Stimulated activated naive CD4-positive, alpha-beta T cell treated with Interleukin-2 at 50 U/mL for 16 hours (primary cell): ENCODE measurements at places on chromosomes 7 and 10.

- DNase-seq: no peak
These were observed 113.6 kb downstream of the OAT start for GRCh38 chr10:124305131-124305530.

DNA sequence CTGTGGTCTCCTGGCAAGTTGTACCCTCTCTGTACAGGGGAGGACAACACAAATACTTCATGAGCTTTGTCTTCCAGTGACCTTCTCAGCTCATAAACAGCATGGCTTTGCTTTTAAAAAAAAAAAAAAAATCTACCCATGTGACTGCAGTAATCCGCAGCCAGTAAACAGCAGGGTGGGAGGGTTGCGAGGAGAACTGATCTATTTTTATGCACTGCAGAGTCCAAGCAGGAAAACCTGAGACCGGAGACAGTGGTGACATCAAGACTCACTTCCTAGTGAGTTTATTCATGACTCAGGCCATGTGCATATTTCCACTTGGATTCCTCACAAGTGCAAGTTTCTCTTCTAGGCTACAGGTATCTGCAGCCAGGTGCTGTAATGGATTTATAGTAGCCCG lies 127.9 kb downstream of the NRF1 start:
- DNase-seq: no peak

GRCh38 chr10:70359017-70359550 lies 23.3 kb downstream of the LRRC20 start:
- no peak for DNase-seq

- DNase-seq: no peak
These were observed 16.8 kb downstream of the LAT2 start for GRCh38 chr7:74226633-74227032.

GRCh38 chr7:37438906-37439652 lies 9.6 kb downstream of the ELMO1 start:
- no peak for DNase-seq

DNA sequence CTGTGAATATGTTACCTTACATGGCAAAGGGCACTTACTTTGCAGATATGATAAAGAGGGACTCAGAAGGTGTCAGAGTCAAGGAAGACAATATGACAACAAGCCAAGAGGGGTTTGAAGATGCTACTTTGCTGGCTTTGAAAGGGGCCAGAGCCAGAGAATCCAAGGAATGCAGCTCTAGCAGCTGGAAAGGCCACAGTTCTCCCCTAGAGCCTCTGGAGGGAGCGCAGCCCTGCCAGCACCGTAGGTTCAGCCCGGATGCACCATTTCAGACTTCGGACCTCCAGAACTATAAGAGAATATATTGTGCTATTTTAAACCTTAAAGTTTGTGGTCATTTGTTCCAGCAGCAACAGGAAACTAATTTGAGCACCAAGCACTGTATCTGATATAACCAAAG lies 32.9 kb upstream of the WDR11 start:
- no peak for DNase-seq

GRCh38 chr7:121741896-121742295 lies 131.1 kb upstream of the PTPRZ1 start:
- no peak for DNase-seq

DNA sequence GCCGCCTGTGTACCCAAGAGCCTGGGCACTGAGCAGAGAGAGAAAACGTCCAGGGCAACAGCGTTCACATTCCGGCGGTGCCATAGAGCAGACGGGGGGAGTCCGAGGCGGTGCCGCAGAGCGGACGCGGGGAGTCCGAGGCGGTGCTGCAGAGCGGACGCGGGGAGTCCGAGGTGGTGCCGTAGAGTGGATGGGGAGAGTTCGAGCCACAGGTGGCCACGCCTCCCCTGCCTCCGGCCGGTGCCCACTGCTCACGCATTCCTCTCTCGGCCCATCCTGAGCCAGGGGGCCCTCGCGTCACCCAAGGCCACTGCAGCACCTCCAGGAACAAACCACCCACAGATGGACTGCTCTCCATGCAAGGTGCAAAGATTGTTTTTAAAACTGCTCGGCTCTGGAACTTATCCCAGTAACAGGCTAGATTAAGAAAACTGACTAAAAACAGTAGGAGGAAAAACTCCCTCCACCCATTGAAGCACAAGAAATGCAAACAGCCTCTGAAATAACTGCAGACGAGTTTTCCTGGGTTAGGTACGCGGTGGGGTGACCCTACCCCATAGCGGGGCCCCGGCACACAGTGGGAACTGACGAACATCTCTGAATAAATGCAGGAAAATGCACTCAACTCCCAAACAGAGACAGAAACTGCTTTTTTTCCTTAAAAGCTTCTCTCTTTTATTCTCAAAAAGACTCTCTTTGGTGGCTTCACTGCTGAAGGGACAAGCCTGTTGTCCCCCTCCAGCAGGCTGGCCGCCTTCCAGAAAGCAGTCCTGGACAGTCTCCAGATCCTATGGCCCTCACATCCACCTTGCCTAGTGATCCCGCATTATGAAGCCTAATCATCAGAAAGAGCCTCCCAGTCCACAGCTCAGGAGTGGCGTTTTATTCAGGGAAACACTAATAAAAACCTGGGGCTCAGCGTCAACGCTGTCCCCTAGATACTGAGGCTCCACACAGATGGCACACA lies 55.9 kb downstream of the DIP2C start:
- no peak for DNase-seq

- no peak for DNase-seq
These were observed 54.8 kb downstream of the MPP7 start for GRCh38 chr10:28248092-28248491.

DNA sequence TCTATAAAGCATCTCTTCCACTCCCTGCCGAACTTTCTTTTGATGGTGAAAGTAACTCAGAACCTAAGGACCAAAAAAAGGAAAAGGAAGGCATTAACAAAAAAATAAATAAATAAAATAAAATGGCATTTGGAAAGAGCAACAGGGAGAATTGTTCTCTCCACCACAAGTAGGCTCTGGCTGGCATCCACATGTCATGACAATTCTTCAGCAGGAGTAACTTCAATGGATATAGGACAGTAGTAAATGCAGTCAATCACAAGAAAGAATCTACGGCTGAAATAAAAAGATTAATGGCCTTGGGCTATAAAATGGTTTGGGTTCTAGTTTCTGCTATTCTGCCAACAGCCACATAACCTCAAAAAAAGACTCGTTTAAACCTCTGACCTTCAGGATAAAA lies 23.9 kb downstream of the NCAPG2 start:
- DNase-seq: no peak

- DNase-seq: no peak
These were observed 32.4 kb downstream of the TACR2 start for GRCh38 chr10:69384320-69384719.

DNA sequence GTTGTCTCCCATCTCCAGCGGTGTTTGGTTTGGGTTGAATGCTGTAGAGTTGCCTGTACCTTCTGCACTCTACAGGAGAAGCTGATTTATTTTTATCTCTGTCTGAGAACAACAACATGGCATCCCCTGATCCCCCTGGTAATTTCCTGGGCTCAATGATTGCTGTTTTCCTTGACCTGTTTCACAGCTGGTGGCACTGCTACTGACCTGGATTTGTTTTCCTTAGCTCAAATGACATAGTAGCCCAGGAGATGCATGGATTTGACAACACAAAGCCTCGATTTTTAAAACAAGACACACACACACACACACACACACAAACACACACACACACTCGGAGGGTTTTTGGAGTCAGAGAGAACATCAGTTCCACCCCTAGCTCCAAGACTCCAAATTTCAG lies 301.6 kb downstream of the NRG3 start:
- DNase-seq: no peak

DNA sequence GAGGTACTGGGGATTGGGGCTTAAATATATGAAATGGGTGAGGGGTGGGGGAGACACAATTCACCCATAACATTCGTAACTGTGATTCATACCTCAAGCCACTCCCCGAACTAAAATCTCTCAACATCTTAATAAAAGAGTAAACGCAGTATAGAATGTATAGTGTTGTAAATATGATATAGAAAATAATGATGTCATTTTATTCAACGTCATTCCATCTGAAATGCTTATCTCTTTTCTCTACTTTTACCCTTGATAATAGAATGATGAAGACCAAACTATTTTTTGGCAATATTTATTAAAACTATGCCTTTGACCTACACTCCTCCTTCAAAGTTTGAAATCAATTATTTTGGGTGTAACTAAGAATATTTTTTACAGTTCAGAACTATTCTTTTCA lies 36.4 kb downstream of the FRA10AC1 start:
- DNase-seq: no peak
